ENCODE measurements at places on chromosomes 3 and 15.

DNA sequence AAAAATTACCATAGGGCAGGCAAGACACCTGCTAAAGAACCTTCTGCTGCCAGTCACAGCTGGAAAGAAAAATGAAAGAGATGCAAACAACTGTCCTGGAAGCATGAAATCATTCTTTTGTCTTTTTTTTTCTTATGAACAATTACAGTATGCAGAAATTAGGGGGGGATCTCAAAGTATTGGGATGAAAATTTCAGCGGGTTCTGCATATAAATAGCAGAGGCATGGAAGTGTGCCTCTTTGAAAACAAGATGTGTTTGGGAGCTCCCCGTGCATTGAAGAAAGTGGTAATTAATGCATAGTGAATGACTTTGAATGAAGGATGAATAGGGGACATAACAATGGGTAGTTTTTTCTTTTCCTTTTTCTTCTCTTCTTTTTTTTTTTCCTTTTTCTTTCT, 431.2 kb downstream of the SOX2 start:
- no peak for DNase-seq

GRCh38 chr3:152818027-152818426, 16.9 kb upstream of the P2RY1 start:
- no peak for DNase-seq

DNA sequence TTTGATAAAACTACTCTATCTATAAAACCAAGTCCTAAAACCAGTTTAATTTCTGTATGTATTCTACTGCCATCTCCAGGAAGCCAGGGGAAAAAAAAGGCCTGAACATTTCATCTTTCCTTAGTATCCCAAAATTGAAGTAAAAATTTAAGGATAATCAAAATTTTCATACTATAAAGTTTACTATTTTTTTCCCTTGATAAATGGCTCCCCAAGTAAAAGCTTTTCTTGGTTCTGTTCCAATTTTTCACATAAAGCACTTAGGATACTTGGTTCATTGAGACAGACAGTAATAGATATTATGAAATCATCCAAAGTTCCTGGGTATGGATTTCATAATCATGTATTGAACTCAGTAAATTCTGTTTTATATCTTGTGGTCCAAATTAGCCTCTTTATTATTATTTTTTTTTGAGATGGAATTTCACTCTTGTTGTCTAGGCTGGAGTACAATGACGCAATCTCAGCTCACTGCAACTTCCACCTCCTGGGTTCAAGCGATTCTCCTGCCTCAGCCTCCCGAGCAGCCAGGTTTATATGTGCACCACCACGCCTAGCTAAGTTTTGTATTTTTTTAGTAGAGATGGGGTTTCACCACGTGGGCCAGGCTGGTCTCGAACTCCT, 34.5 kb downstream of the ICE2 start:
- no peak for DNase-seq

DNA sequence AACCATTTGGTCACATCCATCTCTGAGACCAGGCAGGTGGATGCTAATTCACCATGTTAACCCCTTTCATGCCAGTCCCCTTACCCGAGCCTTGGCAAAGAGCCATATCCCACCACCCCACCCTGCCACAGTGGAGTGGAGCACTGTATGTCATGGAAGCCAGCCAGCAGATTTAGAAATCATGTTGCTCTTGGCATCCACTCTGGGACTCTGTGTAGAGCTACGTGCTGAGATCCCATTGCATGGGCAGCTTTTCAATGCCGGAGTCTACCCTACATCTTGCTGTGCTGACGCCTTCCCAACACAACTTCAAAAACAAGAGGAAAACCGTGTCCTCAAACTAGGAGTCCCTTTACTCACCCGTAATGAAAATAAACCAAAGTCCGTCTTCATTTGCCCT, 131.0 kb downstream of the NTRK3 start:
- no peak for DNase-seq

DNA sequence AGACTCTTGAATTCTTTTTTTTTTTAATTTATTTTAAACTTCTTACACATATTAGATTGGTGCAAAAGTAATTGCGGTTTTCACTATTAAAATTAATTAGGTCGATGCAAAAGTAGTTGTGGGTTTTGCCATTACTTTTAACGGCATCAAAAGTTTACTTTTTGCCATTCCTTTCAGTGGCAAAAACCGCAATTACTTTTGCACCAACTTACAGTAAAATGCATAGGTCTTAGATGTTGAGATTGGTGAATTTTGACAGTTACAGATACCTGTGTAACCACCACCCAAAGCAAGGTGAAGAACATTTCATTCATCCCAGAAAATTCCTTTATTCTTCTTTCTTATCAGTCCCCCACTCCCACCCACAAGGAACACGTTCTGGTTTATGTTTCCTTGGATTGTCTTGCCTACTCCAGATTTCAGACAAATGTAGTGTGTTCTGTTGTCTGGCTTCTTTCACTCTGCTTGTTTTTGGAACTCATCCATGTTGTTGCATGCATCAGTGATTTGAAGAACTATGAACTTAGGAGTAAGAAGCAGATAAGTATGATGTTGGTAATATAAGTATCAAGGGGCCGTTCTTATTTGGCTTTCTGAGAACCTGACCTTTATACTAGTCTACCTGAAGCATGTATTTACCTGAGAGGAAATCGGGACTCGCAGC, 198.4 kb upstream of the UBE2E1 start:
- DNase-seq, result no peak

DNA sequence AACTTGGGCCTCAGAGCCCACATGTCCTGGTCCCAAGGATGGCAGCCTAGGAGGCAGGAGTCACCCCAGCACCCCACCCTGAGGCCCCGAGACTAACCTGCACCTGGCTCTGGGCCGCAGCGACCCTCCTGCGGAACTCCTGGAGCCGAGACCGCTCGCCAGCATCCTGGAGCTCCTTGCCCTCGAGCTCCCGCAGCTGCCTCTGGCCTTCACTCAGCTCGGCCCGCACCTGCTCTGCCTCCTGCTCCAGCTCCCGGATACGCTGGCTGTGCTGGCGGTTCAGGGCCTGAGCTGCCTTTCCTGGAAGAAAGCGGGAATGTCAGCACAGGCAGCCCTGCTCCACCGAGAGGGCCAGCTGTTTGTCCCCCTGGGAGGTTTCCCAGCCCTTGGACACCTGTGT, 13.2 kb downstream of the KIF7 start:
- no peak for DNase-seq

- DNase-seq, result no peak
These were observed 138.9 kb upstream of the COL8A1 start for GRCh38 chr3:99499235-99500158.

- DNase-seq, result no peak
These were observed 80.2 kb upstream of the ACP3 start for GRCh38 chr3:132236701-132237651.

DNA sequence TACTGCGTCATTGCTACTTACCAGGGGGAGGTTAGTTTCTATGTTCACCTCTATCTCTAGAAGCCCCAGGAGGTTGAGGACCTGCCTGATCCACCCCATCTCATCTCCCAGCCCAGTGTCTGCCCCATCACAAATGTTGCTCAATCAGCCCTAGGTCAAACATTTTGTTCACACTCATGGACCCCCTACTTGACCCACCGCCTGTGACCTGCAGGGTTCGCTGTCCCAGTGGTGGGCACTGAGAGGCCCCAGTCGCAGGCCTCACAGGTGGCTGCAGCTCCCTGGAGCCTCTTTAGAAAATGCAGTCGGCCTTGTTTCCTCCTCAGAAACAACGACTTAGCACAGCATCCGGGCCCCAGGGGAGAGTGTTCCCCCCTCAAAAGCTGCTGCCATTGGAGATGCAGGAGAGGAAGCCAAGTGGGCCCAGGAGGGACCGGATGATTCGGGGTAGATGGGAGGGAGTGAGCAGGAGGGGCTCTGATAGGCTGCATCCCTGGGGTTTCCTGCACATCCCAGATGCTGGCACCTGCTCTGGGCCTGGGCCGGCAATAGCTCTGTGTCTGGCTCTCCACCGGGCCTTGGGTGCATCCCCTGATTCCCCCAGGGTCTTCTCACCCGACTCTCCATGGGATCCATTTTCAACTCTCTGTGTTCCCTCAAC, 18.4 kb upstream of the INSYN1 start:
- no peak for DNase-seq

- DNase-seq, result no peak
These were observed 54.0 kb downstream of the FAM43A start for GRCh38 chr3:194739498-194740284.

DNA sequence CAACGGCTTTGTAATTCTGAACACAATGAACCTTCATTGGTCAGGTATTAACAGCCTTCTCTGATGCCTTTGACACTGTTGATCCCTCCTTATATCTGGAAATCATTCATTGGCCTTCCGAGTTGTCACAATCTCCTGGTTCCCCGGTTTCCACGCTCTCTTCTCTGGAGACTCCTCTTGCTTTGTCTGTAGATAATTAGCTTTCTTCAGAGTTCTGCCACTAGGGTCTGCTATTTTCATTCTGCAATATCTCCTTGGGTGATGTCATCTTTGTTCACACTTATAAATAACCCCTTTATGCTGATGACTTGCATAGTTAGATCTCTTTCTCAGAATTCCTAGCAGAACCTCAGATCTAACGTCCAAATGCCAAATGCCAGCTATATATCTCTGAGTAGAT, 583.8 kb upstream of the ZNF717 start:
- DNase-seq, result no peak

GRCh38 chr3:107542665-107543064, 19.9 kb downstream of the BBX start:
- DNase-seq, result no peak

DNA sequence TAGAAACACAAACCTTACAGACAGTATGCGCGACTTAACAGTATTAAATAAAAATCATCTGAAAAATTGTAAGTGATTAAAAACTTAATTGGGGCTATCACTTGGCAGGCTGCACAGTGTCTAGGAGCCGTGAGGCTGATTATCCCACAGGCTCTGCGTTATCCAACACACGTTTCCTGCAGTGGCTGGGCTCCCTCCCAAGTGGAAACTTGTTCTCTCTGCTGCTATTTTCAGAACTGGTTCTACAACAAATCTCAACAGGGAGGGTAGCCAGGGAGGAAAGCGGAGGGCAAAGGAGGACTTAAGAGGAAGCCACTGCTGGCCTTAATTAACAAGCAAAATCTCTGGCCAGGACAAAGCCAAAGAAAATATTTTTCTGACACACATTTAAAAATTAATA, 555.2 kb downstream of the MAGI1 start:
- peak; percentile 58 for DNase-seq

DNA sequence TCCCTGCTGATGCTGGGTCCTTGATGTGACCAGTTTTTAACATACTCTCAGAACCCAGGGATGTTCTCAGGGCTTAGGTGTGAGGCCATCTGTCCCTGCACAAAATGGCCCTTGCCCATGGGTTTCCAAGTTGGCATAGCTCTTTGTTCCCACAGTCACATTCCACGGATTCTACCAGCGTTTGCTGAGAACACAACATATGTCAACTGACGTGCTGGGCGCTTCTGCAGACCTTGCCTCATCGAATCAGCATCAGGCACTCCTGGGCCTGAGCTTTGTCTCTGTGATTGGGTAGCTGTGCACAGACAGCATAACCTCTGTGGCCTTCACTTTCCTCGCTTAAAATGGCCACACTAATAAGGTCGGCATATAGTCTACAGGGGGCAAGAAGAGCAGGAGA, 69.0 kb downstream of the MGLL start:
- no peak for DNase-seq

GRCh38 chr3:187062526-187063177, 76.6 kb downstream of the RPL39L start:
- DNase-seq, result no peak

DNA sequence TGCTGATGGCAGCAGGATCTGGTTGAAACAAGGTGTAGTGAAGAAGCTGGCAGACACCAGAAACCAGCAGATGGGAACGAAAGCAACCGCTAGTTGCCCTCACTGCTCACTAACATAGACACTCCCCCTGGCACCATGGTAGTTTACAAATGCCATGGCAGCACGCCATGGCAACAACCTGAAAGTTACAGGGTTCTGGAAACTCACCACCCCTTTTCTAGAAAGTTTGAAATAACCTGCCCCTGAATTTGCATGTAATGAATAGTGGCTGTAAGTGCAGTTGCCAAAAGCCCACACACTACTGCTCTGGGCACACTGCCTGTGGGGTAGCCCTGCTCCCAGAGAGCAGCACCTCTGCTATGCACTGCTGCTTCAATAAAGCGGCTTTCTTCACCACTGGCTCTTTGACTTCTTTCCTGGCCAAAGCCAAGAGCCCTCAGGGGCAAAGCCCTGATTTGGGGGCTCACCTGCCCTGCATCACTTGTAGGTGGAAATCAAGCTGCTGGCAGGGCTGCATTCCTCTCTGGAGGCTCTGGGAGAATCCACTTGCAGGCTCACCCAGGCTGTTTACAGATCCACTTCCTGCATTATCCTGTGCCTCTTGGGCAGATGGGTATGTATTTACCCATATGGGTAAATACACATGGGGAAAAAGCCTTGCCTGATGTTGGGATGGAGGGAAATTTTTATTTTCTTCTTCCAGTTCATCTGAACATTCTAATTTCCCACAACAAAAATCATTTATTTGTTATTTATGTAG, 2.0 kb upstream of the GP9 start:
- DNase-seq, result no peak

DNA sequence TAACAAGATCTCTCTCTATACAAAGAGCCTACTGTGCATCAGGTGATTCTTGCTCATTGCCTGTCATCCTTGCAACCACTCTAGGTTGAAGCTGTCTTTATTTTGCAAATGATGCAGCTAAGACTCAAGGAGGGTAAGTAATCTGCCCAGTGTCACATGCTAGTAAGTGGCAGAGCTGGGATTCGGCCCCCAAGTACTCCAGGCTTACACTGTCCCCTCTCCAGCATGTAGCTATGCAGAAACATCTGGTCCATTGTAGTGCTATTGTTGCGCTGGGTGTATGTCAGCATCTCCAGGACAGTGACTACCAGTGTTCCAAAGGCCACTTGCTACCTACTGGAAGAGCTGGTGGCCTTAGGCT, 248.9 kb downstream of the SLCO3A1 start:
- no peak for DNase-seq

DNA sequence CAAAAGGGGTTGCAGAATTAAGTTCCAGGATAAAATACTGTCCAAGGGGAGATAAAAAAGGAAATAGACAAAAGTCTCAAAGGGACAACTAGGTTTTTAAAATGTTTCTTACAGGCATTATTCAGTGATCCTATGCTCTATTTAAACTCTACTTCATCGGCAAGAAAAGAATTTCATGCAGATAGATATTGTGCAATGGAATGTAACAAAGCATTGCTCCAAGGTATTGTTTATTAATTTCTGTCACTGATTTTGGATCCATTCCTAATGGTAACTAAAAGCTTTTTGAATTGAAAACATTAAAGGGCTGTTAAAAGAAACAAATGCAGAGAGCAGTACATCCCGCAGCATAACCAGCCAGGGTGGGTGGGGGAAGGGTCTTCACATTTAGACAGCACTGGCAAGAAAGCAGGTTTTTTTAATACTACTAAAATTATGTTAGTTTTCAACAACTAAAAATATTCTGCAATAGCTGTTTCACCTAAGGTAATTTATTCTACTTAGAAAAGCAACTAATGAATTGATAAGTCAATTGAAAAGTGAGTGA, 82.9 kb downstream of the THBS1 start:
- no peak for DNase-seq

DNA sequence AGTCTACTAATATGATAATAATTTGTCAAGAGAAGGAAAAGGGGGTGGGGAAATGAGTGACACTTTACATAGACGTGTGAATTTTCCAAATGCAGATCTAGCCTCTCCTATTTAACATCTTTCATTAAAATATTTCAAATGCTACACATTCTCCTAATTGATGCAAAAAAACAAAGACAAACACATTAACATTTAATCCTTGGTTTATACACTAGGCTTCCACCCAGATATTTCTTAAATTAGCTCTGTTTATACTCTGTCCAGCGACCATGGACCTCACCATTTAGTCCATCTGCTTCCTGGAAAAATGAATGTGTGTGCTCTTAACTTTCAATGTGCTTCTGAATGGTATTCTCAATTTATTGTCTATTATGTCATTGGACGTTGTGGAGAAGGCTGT, 409.9 kb downstream of the LSAMP start:
- no peak for DNase-seq
